LHCN-M2 (cell line): ENCODE measurements at places on chromosomes 7 and 10. TPM values are rescaled to one million over a fixed set of nuclear protein-coding genes. Genes with fewer than 3 reads are reported as not detected.

TAS2R5 gene
- total RNA-seq = not detected in 2 replicates

UTF1 gene
- not detected in 2 replicates for total RNA-seq

WAC gene
- 56.5 and 64.7 TPM in 2 replicates for total RNA-seq

SLC26A3 gene
- not detected in 2 replicates for total RNA-seq

CYP3A5 gene
- total RNA-seq = not detected in 2 replicates

GRCh38 chr7:122311050-122311700 is 6.6 kb upstream of the FEZF1 start:
- no peak for DNase-seq
